ENCODE measurements at places on chromosomes 5 and 9. TPM values are rescaled to one million over a fixed set of nuclear protein-coding genes. Genes with fewer than 3 reads are reported as not detected.

DNA sequence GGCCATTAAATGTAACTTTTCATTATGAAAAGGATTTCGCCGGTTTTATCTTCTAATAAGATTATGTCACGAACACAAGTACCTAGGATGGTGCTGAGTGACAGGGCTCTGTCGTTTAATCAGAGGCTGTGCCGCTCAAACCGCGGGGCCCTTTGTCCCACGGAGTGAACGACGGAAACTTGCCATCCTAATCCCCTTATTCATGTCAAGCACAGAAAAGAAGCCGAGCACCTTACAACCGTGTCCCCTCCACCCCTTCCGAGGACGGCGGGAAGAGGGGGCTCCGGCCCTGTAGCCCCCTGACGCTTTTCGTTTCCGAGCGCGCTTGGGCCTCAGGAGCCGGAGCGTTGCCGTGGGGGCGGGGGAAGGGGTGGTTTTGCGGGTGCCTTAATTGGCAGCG is 11.2 kb downstream of the LMX1B start:
- no peak for DNase-seq

DNA sequence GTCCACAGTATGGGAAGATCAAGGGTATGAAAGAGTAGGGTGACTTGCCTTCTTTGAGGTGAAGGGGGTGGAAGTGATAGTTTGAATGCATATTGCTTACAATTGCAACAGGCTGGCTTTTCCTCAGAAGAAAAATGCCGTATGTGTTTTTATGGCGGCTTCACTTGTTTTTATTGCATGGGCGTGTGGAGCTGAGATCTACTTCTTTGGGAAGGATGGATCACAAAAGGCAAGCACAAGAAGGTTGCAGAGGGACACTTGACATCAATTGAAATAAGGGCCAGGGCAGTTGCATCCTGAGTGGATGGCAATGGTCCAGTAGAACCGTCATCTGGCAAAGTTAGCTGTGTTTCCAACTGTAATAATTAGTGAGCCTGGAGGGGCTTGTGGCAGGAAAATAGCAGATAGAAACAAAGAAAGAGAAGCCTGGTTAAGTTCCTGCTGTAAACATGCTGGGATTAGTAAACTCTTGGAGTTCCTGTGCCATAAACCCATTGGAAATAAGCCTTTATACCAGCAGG is 138.4 kb downstream of the NTRK2 start:
- no peak for DNase-seq

PCDHA10 gene
- total RNA-seq = not detected

DNA sequence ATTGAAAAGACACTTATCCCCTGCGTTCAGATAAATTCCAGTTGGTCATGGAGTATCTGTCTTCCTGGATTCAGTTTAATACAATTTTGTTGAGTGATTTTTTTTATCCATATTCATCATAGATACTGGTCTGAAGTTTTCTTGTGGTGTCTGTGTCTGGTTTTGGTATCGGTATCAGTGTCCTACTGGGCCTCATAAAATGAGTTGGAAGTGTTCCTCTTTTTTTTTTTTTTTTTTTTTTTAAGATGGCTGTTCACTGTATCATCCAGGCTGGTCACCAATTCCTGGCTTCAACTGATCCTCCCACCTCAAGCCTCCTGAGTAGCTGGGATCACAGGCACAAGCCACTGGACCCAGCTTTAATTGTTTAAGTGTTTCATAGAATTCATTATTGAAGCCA is 2.9 kb upstream of the CAMSAP1 start:
- no peak for DNase-seq

FOXD4L5 gene
- not detected for total RNA-seq

DNA sequence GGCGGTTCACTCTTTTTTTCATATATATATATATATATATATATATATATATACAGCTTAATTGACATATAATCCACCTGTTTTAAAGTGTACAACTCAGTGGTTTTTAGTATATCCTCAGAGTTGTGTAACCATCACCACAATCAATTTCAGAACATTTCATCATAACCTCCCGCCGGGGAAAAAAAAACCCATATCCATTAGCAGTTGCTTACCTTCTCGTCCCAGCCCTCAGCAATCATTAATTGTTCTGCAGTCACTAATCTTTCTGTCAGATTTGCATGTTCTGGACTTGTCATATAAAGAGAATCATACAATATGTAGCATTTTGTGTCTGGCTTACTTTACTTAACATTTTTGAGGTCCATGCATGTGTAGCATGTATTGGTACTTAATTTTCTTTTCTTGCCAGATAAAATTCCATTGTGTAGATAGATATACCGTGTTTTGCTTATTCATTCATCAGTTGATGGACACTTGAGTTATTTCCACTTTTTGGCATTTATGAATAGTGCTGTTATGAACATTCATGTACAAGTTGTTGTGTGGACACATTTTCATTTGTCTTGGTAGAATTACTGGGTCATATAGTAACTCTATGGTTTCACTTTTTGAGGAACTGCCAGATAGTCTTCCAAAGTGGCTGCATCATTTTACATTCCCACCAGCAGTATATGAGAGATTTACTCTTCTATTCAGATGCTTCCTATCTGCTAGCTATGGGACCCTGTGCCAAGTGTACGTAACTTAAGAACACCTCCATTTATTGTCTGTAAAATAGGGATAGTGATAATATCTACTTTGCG is 3.5 kb upstream of the RNF145 start:
- DNase-seq = no peak

DNA sequence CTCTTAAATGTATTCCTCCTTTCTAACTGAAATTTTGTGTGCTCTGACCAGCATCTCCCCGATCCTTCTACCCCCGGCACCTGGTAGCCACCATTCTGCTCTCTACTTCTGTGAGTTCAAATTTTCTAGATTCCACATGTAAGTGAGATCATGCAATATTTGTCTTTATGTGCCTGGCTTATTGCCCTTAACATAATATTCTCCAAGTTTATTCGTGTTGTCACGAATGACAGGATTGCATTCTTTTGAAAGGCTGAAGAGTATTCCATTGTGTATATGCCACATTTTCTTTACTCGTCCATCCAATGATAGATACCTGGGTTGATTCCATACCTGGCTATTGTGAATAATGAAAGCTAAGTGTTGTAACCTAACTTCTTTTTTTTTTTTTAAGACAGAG is 29.0 kb downstream of the FBXL7 start:
- DNase-seq = no peak

DNA sequence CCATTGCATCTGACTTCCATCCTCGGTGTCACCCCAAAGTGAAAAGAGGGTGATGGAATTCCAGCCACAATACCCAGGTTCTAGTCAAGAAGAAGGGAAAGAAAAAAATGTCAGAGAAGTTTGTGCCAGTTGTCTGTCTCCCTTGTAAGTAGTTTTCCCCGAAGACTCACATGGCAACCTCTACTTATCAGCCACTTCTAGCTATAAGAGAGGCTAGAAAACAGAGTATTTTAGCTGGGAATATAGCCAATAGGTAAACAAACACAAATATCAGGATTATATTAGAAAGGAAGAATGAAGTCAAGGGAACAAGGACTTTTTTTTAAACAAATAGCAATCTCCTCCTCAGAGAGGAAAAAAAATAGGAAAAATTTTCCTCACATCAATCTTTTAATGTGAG is 12.2 kb upstream of the ISL1 start:
- DNase-seq = no peak

ZFAND5 gene
- total RNA-seq = 355 TPM

DNA sequence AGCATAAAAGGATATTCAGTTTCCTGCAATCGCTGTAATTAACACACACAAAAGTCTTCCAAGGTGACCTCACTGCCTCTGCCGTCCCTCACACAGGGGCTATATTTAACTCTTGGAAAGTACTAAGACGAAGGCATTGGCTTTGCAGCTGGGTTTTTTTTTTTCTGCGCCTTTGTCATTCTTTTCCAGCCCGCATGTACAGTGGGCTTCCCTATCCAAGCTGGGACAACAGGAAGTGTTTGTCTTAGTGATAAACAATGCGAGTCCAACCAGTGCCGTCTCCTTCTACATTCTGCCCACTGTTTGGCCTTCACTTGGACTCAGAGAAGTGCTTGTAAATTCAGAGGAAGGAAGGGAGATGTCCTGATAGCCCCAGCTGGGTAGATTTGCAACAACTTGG is 17.6 kb downstream of the AFAP1L1 start:
- no peak for DNase-seq

ANKRD55 gene
- total RNA-seq = not detected

GRCh38 chr9:116332090-116332489 is 178.5 kb downstream of the PAPPA start:
- DNase-seq = no peak

All from CD8-positive, alpha-beta T cell (primary cell).